ENCODE measurements at places on chromosomes 3 and 15.

GRCh38 chr15:65420975-65421359 is 1.8 kb downstream of the IGDCC4 start:
- DNase-seq: no peak

DNA sequence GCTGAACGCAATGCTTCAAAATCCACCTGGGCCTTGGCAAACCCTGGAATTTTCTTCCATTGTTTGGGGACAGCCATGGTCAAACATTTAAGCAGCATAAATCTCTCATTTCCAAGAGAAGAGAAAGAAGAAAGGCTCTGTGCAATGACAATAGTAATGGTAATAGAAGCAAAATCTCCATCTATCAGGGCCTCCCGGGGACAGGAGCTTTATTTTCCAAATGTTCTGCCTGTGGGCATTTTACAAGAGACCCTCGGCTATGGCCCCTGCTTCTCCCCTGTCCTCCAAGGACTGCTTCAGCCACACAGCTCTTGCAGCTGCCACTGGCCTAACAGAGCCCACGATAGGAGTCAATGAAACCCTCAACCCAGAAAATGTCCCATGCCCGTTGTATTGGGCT is 12.7 kb upstream of the FAM240A start:
- no peak for DNase-seq

DNA sequence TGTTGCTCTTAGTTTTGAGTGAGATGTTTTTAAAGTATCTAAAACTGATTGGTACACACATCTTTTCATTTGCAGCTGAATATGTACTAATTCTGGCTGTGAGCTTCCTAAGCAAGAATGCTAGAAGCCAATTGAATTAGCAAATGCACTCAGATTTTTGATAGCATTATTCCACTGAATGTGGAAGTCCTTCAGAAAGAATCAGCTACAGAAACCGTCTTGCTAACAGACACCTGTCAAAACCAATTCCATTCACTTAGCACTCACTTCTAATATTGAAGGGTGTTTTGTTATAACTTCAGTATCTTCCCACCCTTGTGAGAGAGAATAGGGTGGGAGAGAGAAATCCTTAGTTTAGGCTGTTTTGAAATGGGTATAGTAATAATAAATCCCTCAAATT is 317.7 kb downstream of the IL5RA start:
- DNase-seq: no peak

DNA sequence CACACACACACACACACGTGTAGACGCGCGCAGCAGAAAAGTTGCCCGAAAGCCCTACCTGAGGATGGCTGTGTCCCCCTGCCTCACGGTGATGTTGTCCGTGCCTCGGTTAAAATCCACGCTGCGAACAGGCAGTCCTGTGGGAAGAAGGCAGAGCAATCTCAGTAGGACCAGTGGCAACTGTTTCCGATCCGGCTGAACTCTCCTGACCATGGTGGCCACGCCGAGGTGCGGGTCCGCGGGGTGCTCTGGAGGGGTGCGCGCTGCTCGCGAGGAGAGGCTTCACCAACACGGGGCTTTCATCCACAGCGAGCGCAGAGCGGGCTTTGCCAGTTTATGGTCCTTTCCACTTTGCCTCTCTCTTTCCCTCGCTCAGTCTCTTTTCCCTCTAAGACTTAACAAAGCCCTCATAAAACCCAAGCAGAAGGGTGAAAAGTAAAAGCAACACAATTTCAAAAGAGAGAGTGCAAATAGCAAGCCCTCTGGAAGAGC is 422 bp downstream of the LSAMP start:
- DNase-seq: no peak

- no peak for DNase-seq
Observed at GRCh38 chr3:129118745-129119144, 2.9 kb downstream of the RAB43 start.

DNA sequence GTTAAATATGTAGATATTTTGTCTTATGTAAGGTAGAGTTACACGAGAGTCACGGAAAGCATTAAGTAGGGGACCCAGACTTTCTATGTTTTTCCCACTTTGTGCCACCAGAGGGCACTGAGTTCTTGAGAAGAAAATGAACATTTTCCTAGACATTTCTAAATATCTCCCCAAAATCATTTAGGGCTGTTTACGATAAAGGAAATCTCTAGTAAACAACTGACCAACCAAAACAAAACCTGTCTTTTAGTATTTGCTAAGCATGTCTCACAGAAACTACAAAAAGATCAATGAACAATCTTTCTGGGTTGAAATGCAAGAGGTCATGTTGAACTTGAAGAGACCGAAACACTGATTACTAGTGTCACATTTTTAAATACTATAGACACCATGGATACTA is 16.1 kb downstream of the POU1F1 start:
- peak; percentile 6 for DNase-seq

GRCh38 chr15:39320886-39321285 is 260.0 kb upstream of the THBS1 start:
- DNase-seq: no peak

GRCh38 chr15:59180945-59181600 is 25.6 kb upstream of the LDHAL6B start:
- peak; percentile 69 for DNase-seq

DNA sequence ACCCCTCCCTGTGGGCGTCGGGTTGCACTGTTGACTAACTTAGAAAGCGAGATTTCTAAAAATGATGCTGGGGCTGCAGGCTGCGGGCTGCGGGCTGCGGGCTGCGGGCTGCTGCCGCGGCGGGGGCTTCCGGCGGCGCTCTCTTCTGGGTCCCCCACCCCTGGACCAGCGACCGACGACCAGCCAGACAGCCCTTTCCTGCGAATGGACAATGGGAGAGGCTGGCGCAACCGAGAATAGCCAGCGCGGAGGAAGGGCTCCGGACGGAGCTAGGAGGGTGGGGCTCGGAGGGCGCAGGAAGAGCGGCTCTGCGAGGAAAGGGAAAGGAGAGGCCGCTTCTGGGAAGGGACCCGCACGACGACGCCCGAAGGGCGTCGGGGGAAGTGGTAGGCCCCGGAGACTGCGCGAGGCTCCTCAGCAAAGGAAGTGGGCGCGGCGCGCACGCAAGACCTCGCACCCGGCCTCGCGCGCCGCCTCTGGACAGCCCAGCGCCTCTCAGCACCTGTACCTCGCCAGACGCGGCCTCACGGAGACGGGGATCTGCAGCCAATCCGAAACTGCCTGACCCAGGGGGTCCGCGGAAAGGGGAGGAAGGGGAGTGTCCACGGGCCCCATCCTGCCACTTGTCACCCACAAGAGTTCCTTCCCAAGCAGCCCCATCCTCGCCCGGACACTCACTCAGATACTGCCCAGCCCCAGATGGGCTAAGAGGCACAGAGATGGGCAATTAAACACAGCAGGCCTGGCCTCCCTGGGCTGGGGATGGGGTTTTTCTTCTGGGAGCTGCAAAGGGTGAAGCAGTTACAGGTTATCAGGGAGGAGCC is 70.7 kb downstream of the SLC12A8 start:
- no peak for DNase-seq

- peak; percentile 83 for DNase-seq
Observed at GRCh38 chr3:72338942-72339669, 509.1 kb downstream of the SHQ1 start.

DNA sequence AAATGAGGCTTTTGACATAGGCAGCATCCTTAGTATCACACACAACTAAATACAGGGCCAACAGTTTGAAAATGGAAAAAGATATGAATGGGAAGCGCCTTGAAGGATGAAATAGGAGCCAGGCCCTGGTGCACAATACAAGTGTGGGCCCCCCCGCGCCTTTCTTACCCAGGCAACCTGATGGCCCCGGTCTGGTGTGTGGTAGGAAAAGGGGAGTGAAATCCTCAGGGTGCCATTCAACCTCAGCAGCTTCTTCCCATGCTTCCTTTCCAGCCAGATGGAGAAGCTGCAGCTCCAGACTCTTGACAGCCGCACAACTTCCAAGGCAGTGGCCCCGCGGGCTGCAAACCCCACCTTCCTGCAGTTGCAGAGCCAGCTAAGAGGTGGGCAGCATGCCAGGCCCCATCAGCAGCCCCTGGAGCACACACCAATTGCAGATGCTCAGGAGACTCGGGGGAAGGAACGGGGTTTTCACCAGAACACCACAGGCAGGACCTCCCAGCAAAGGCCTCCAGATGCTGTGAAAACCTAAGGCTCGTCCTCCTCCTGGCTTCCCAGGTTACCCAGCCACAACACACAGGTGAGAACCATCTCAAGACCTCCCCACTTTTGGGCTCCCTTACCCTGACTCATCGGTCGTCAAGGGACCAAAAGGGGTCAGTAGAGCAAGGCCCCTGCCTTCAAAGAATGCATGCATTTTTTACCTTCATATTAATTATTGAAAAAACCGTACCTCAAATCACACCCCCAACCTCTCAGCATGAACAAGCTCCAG is 101.6 kb downstream of the CPN2 start:
- DNase-seq: no peak
